ENCODE measurements at places on chromosomes 3 and 15.

DNA sequence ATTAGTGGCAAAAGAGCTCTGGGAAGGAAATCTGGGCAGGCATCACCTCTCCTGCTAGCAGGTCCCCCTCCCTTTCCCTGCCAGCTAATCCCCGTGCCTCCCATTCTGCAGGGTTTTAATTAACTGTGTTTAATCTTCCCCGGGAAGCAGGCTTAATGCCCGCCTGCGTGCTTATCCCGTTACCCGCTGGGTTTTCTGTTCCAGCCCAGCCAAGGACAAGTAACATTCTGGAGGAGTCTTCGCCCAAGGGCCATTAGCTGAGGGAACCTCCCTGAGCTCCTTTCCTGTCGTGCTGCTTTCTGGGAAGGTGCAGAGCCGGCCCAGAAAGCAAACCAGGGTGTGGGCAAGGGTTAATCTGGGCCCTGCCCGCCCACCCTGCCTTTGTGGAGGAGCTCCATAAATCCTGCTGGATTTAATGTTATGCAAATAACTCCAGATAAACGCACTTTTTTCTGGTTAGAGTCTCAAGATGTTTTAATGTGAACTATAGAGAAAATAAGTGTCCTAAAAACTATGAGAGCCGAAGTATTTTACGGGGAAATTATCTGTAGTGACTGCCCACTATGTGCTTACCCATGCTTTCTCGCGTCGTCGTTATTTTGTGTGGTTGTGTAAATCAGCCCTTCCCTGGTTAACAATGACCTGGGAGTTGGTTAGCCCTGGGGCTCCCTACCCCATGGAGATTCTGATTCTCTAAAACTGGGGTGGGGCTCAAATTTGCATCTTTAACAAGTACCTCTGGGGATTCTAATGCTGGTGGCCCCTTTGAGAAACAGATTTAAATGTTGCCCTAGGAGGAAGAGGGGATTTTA lies 25.9 kb downstream of the TRIM71 start:
- no peak for DNase-seq

- no peak for DNase-seq
These were observed 788 bp upstream of the DLG1 start for GRCh38 chr3:197298945-197299854.

GRCh38 chr3:42705058-42705767 lies 2.6 kb upstream of the HHATL start:
- no peak for DNase-seq

- no peak for DNase-seq
These were observed 1.0 kb downstream of the PIGZ start for GRCh38 chr3:196967412-196968232.

- no peak for DNase-seq
These were observed 399.9 kb downstream of the SQOR start for GRCh38 chr15:46034755-46035154.

DNA sequence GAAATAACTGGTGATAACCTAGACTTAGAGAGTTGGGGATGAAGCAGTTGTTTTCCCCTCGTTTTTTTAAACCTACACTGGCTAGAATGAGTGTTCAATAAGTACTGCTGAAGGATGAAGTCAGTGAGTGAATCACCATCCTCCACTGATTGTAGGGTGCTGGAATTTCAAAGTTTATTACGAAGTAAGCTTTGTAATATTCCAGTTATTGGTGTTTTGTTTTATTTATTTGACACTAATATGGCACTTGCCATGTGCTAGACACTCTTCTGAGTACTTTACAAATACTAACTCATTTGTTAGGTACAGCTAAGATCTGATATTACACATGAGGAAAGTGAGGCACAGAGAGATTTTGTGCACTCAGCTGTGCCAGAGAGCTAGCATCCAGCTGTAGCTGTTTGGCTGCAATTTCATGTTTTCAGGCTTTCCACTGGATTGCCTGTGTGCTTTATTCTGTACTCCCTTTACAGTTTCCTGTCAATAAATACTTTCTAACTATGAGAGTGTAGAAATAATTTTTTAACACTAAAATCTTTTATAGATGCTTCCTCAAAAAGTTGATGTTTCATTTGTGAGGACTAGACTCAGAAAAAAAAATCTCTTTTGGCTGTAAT lies 5.8 kb downstream of the MAP2K5 start:
- no peak for DNase-seq

DNA sequence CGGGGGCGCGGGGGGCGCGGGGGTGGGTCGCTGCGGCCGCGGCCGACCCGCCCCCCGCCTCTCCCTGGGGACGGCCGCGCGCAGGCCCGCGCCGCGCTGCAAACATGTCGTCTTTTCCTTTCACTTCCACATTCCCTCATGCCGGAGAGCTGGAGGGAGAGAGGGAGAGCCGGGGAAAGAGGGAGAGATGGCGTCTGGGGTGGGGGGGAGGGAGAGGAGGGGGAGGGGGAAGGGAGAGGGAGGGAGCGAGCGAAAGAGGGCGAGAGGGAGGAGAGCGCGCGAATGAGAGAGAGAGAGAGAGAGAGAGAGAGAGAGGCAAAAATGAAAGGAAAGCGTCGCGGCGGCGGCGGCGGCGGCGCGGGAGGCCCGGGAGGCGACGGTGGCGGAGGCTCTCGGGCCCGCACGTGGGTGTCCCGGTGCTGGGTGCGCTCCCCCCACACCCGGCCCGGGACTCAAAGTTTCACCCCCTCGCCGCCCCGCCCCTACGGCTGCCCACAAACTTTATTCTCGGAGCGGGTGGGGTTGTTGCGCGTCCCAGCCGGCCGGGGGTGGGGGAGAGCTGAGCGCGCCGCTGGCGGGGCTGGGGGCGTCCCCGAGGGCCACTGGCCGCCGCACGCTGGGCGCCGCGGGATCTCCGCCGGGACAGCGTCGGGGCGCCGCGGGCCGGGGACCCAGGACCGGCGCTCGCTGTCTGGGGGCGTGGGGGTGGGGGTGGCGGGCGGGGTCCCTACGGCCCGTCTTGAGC lies 731 bp downstream of the ZNF710 start:
- peak; percentile 52 for DNase-seq

DNA sequence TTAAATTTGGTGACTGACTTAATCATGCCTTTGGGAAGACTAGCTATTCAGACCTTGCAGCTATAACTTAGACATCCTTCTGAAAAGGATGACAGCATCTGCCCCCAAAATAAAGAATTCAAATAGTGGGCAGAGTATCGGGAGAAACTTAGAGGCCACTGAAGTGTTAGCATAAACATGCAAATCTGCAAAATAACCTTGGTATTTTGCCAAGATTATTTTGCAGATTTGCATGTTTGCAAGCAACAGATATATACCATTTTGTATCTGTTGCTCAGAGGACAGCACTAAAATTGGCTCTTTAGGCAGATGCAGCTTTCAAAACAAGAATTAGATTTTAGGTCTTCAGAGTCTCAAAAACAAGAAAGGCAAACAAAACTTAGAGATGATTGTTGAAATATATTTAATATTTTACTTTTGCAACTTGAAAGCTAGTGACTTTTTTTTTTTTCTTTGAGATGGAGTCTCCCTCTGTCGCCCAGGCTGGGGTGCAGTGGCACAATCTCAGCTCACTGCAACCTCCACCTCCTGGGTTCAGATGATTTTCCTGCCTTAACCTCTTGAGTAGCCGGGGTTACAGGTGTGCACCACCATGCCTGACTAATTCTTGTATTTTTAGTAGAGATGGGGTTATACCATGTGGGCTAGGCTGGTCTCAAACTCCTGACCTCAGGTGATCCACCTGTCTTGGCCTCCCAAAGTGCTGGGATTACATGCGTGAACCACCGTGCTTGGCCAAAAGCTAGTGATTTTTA lies 47.8 kb downstream of the KBTBD8 start:
- DNase-seq: no peak

DNA sequence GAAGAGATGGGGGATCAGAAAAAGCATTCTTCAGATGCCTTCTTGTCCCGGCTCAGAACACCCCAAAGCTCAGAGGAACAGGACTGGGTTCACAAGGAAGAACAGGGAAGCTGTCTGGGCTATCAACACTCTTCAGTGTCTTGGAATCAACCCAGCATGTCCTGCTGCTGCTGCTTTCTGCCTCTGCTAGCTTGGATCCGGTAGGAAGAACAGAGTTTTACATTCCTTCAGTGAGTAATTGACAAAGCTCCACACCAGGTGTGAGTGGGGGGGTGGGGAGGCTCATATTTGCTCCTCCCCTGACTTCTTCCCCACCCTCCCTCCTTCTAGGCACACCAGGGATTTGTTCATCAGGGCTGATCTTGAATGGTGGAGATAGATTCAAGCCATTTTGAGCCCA lies 13.1 kb upstream of the ETV5 start:
- no peak for DNase-seq

- DNase-seq: no peak
These were observed 14.8 kb downstream of the GMPS start for GRCh38 chr3:155885292-155885691.

GRCh38 chr15:71410347-71410746 lies 295.1 kb downstream of the THSD4 start:
- no peak for DNase-seq

DNA sequence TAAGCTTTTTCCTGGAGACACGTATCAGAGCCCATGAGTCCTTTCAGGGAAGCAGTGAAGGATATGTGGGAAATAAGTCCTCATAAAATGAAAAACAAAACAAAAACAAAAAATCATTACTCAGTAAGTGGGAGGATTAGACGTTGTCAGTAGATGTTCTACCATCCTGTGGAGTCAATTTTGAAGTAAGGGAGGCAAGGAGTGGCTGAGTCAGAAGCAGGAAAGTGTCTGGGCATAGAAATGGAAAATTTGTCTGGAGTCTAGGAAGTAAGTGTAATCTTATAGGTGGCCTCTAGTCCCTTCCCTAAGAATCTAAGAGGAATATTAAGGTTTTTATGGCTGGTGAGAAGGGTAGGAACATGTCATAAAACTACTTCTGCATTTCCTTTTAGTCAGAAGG lies 339.8 kb upstream of the SEMA6D start:
- DNase-seq: no peak

DNA sequence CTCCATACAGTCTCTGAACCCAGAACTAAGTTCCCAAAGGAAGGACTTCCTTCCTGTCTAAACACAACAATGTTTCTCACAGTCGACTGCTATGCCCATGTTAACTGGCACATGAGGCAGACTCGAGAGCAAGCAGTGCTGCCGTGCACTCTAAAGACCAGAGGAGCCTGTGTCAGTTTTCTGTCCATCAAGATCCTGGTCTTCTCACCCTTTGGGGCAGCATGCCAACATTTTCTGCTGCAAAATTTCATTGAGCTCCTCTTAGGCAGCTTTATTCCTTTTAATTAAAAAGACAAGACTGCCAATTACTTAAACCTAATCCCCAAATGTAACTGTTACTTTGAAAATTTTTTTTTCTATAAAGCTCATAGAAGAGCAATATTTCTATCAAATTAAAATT lies 205.1 kb downstream of the GAP43 start:
- no peak for DNase-seq

DNA sequence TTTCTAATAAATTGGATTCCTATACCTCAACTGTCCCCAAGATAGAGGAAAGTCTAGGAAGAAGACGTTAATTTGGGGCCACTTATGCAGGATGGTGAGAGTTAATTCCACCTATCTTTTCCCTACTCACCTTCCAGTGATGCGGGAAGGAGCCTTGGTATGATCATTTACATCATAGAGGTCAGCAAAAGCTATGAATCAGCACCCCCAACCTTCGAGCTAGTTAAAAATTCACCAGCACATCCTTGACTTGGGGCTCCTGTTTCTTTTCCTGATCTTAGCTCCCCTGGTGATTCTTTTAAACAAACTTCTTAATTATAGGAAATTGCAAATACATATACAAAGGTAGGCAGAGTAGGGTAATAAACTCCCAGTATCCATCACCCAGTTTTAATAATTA lies 366.6 kb downstream of the SOX2 start:
- no peak for DNase-seq

GRCh38 chr3:54649551-54649950 lies 278.3 kb downstream of the LRTM1 start:
- no peak for DNase-seq

DNA sequence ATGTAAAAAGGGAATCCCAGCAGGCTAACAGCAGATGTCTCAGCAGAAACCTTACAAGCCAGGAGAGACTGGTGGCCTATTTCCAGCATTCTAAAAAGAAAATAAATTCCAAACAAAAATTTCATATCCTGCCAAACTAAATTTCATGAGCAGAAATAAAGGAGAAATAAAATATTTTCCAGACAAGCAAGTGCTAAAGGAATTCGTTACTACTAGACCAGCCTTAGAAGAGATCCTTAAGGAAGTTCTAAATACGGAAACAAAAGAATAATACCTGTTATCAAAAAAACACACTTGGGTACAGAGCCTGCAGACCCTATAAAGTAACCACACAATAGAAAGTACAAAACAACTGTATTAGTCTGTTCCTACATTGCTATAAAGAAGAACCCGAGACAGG lies 41.4 kb downstream of the HDGFL3 start:
- DNase-seq: no peak

- DNase-seq: no peak
These were observed 11.0 kb upstream of the PP2D1 start for GRCh38 chr3:20022954-20023622.

- no peak for DNase-seq
These were observed 209.9 kb upstream of the VEPH1 start for GRCh38 chr3:157713101-157713500.

DNA sequence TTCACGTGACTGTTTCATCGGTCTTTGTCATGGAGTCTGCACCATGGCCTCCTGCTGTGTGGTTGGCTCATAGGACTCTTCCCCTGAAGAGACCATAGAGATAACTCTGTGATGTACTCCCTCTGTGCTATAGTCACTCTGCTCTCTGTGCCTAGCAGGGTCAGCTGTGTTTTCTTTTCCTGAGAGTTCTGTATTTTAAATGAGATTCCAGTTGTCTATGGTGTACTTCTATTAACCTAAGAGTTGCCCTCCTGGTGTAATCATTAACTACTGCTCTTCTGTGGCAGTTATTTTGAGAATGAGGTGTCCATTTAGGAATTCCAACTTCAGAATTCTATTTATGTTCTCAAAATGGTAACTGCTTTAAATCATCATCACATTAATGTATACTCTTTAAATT lies 114.5 kb upstream of the ARPP21 start:
- no peak for DNase-seq

DNA sequence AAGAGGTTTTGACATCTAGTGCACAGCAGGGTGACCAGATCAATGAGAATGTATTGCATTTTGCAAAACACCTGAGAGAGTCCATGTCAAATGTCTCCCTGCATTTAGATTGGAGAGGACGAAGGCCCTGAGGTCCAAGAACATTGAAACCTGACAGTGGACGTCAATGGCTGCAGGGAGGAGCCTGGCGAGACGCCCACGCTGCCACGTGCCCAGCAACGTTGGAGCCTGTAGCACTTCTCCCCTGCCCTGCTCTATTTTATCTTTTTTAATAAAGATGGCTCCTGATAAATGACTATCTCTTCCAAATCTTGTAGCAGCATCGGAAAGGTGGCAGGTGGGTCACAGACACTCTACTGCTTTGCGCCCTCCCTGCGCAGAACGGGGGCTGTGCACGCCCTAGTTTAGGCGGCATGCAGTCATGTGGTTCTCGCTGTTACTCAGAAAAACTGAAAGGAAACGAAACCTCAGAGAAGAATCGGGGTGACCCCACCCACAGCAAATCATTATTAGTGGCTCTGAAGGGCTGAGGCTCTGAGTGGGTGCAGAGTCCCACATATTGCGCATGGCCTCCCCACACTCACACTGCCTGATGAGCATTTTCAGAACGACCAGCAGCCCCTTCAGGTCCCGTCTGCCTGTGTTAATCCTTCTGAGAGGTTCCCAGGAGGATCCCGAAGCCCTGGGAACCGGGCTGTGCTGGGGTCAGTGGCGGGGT lies 62.5 kb upstream of the TAMM41 start:
- DNase-seq: no peak

Data from Kasumi-1 (cell line).